ENCODE measurements at places on chromosomes 6 and 20. TPM values are rescaled to one million over a fixed set of nuclear protein-coding genes. Genes with fewer than 3 reads are reported as not detected.

Gene BEND6
- total RNA-seq = 4.3 TPM

Gene IMPG1
- total RNA-seq = not detected

Gene EPPIN
- total RNA-seq = not detected

Gene NKX2-2
- total RNA-seq = not detected

Gene ADGB
- not detected for total RNA-seq

Gene FAM50B
- 11.0 TPM for total RNA-seq

Measured in myometrial cell (primary cell).